NCI-H1694 treated with DMSO at 0.1 percent for 48 hours (cell line): ENCODE measurements at places on chromosomes 5 and 9.

GRCh38 chr9:14030375-14031059, 283.4 kb downstream of the NFIB start:
- peak; percentile 61 for DNase-seq

DNA sequence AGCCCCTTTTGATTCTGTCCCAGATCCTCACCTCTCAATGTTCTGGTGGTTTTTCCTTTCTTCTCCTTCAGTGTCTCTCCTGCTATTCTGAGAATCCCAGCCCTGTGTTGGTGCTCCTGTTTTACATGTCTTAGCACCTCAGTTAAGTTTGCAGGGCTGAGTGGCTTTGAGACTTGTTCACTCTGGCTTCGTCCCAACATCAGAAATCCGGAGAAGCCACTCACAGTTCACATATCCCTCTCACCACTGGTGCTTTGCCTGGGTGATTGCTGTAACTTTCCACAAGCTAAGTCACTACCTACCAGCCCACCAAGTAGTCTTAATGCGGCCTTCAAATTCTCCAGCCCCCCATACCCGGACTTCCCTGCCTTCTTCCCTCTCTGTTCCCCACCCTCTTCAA, 40.2 kb downstream of the CYFIP2 start:
- DNase-seq: no peak

GRCh38 chr5:172775326-172776234, 4.6 kb upstream of the DUSP1 start:
- no peak for DNase-seq

DNA sequence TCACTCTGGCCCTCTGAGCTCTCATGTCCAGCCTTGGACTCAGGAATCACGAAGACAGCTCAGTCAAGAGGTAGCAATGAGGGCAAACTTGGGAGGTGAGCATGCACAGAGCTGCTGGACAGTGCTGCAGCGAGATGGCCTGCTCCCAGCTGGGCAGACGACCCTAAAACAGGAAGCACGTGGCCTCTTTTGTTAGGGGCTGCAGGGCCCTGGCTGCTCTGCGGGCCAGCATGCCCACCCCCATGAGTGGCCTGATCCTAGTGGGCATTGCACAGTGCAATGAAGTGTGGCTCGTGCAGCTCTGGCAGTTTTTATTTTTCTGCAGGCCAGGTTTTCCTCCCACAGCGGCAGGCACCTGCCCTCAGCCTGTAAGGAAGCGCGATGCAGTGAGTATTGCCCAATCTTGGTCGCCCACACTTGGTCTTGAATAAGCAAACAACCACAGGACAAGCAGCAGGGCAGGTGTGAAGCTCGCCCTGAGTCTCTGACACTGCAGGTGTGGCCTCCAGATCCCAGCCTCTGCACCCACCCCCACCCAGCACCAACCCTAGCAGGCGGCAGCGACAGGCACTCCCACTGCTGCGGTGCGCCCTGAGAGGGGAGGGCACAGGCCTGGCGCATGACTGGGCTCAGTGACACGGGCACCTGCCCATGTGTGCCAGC, 60.8 kb downstream of the SEMA4D start:
- no peak for DNase-seq

GRCh38 chr9:120440791-120441190, 139.2 kb downstream of the CDK5RAP2 start:
- DNase-seq: no peak

DNA sequence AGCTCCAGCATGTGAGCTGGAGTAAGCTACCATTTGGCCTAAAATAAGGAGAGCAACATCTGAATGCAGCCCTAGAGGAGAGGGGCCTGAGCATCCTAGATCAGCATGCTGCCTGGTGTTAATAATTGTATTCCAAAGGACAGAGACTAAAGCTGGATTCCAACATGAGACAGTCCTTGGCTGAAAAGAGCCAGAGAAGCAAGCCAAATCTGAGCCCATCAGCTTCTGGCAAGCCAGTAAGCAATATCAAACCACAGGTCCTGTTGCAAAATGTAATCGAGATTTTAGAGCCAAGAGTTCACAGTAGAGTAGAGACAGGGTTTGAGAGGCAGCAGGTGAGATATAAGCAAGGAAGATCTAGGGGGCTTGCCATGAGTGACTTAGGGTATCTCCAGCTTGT, 42.3 kb upstream of the DMAC1 start:
- DNase-seq: no peak

GRCh38 chr9:124456341-124457078, 6.3 kb downstream of the ADGRD2 start:
- no peak for DNase-seq

- DNase-seq: no peak
Measured at GRCh38 chr9:110048976-110049698, 158.8 kb downstream of the C9orf152 start.

DNA sequence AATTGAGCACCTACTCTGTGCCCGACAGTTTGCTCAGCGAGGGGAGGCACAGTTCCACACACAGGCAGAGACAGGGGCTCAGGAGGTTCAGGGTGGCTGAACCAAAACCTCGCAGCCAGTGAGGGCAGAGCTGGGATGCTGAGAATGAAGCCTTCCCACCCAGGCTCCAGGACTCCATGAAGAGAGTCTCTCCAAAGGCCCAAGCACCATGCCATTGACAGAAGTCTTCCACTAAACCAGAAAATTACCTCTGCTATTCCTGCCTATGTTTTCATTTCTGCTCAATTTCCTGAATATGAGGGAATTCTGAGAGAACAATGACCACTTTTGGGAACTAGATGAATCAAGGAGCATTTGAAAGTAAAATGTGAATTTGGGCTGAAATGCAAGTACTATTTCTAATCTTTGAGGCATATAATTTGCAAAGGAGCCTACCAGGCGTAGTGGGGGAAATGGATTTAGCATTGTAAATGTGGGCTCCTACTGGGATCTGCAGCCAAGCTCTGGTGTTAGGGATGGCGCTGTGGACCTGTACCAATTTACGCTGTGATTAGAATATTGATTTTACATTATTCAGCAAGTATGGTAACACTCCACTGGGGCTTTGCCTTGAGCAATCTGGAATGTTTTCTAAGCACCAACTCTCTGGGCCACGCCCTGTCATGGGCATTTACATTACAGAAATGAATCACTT, 91.9 kb downstream of the DRD1 start:
- no peak for DNase-seq

DNA sequence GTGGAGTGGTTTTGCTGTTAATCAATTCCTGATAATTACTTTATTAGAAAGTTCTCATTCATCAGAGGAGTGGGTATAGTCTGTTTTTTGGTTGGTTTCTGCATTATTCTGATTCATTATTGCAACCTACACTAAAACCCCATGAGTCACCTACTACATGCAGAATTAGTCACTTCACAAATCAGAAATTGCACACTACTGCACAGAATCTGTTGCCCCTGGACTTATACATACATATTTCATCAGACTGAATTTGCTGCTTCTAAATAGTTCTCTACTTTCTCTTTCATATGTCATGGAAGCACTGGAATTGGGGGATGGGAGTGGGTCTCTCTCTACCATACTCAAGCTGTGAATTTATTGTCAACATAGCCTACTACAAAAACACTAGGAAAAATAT, 585.1 kb downstream of the DNAH5 start:
- no peak for DNase-seq

- DNase-seq: no peak
Measured at GRCh38 chr9:115035841-115036612, 81.9 kb downstream of the TNC start.

DNA sequence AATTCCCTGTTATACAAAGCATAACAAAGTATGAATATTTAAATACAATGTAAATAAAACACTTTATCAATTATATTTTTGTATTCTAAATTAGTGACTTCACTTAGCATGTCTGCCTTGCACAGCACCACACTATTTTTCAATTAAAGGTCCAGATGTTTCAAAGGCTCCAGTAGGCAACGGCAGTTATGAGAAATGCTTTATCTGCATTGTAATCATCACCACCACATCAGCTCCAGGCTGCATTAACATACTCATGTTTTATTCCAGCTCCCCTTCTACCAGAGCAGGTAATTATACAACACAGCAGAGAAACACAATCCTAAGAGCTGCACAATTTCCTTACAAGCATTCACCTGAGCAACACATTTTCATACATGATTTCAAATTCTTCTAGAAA, 102.8 kb downstream of the MAPKAP1 start:
- no peak for DNase-seq

DNA sequence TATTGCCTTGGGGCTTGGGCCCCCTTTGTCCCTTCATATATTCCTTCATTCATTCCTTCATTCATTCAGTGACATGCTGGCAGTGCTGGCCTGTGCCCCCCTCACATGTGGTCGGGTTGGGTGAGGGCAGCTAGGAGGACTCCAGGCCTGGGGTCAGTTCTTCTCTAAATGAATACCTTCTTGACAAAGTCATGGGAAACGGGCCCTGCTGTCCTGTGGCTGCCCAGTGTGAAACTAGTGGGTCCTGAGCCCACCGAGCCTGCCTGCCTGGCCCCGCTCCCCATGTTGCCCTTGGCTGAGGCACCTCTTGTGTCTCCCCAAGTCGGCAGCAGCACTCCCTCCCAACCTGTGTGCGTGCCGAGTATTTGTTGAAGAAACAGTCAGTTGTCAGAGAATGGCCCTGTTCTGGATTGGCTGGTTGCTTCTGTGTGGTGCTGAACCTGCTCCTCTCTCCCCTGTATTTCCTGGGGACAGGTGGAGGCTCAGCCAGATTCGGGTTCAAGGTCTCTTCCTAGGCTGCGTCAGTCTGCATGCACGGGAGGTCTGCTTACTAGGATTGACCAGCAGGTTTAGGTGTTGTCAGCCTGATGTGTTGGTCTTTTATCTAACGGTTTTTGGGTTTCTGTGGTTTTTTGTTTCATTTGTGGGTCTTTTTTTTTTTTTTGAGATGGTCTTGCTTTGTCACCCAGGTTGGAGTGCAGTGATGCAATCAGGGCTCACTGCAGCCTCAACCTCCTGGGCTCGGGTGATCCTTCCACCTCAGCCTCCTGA, 3.0 kb upstream of the CEL start:
- no peak for DNase-seq

- no peak for DNase-seq
Measured at GRCh38 chr5:19802686-19803085, 185.3 kb downstream of the CDH18 start.

GRCh38 chr9:90665072-90665471, 22.4 kb upstream of the DIRAS2 start:
- no peak for DNase-seq

DNA sequence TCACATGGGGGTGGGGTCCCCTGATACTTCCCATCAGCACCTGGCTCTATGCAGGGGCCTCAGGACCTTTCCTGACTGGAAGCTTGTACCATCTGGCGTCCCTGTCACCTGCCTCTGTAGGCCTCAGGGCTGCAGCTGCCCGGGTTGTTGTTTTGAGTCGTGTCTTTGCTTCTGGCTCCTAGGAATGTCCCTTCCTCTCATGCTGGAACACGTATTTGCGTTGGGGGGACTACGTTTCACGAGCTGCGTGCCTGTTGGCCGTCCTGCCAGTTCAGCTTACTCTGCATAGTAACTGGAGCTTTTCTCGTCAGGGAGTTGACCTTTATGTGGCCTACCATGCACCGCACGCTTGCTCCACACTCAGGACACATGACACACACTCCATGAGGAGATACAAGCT, 54.9 kb upstream of the IRX4 start:
- DNase-seq: no peak

GRCh38 chr9:69925452-69925851, 104.8 kb downstream of the CFAP95 start:
- DNase-seq: no peak

DNA sequence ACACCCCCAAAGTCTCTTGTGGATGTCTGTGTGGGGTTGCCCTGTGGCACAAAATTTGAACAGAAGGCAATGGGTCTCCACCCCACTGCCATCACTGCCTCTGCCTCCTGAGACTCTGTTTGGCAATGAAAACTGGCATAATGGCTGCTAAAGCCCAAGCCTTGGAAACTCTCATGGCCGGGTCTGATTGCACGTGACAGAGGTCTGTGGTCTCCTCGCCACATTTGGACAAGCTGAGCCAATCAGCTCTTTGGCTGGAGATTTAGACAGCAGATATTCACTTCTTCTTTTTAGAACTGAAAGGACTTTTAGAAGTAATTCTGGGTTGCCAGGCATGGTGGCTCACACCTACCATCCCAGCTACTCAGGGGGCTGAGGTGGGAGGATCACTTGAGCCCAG, 5.5 kb downstream of the GGTA1 start:
- DNase-seq: no peak

GRCh38 chr5:151469992-151470391, 22.6 kb downstream of the SLC36A1 start:
- no peak for DNase-seq

DNA sequence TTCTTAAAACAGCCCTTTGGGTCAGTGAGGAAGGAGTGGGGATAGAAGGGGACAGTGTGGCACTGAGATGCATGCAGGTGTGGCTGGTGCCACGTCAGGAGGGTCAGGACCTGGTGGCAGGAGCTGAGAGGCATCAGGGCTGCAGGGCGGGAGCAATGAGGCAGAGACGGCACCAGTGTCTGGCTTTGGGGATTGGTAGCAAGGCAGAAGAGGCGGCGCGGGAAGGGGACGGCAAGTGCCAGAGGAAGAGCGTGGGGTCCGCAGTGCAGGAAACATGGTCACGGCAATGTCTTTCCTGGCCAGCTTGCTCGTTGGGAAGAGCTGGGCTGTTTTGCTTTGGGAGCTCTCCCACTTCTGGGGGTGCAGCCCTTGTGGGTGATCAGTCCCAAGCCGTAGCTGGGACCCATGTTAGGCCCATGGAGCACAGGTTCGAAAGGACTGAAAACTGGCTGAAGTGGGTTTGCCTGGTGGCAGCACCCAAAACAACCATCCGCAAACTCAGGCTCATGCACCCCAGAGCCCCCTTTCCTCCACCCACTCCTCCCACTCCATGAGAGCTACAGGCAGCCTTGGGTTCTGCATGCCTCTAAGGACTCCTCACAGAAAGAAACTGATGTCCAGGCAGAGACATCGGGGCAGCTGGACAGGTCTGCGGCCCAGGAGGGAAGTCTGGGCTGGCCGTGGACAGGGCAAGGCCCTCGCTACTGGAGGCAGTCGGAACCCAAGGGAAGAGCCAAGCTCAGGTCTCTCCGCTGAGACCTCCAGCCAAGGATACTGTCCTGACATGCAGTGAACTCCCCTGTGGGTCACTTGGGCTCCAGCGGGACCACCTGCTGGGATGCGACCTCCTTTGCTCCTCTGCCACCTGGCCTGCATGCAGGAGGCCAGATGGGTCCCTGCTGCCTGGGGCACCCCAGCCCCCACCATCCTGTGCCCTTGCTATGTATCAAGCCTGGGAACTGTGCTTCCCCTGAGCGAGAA, 104.4 kb downstream of the ZNF354C start:
- no peak for DNase-seq

- DNase-seq: no peak
Measured at GRCh38 chr9:96080364-96080763, 204.9 kb downstream of the ERCC6L2 start.

- DNase-seq: no peak
Measured at GRCh38 chr9:76595645-76596044, 136.7 kb downstream of the GCNT1 start.
